Activated CD8-positive, alpha-beta T cell treated with anti-CD3 and anti-CD28 coated beads, Interleukin-2, amount 10 ng/mL, durations not matched to agents 7 days and 5 days (primary cell): ENCODE measurements at places on chromosomes 7 and 10.

- H3K4me1 ChIP-seq = peaks cover 64% of the 10 kb centered on the region
- peaks cover 11% of the 10 kb centered on the region for H3K36me3 ChIP-seq
- peak overlapping the region; percentile 84 for H3K4me3 ChIP-seq
- H3K27ac ChIP-seq = peak overlapping the region; percentile 80
These were observed 1.8 kb downstream of the INPP5A start for GRCh38 chr10:132539431-132539839.

DNA sequence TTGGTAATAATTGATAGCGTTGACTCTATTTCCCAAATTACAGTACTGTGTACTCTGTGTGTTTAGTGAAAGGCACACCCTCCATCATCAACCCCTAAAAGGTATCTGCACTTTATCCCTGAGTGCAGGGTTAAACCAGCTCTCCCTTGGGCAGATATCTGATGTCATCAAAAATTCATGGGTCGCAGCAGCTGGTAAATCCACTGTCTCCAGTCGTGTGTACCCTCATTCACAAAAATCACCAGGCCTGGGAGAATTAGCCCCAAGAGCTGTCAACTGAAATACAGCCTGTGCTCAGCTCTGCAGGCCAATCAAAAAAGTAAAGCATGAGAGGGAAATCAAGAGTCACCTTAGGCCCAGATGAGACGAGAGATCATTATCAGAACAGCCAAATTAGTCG is 103.7 kb downstream of the HIP1 start:
- no peak overlapping the region for H3K4me3 ChIP-seq
- H3K27ac ChIP-seq = no peak overlapping the region
- H3K27me3 ChIP-seq = peaks cover 28% of the 10 kb centered on the region
- H3K36me3 ChIP-seq = no peaks in the 10 kb centered on the region
- peaks cover 11% of the 10 kb centered on the region for H3K4me1 ChIP-seq
- DNase-seq = no peak

GRCh38 chr7:10740805-10741204 is 232.9 kb upstream of the PHF14 start:
- H3K36me3 ChIP-seq = no peaks in the 10 kb centered on the region
- no peak overlapping the region for H3K27ac ChIP-seq
- no peak overlapping the region for H3K4me3 ChIP-seq
- DNase-seq = no peak

DNA sequence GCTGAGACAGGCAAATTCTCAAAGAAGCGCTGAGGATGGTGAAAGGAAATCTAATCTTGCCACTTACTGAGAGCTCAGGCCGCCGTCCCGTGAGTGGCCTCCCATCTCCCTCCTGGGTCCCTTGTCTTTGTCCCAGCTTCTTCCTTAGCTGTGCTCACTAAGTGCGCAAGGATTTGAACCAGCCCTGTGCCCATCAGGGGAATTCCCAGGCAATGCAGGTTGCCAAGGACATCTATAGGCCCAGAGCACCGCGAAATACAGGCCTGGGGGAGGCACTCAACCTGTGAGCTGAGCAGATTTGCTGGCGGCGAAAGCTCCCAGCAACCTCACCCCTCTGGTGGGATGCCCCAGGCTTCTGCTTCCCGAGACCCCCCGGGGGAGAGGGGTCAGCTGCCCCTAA is 64.8 kb downstream of the OAT start:
- DNase-seq = no peak
- H3K36me3 ChIP-seq = no peaks in the 10 kb centered on the region

DNA sequence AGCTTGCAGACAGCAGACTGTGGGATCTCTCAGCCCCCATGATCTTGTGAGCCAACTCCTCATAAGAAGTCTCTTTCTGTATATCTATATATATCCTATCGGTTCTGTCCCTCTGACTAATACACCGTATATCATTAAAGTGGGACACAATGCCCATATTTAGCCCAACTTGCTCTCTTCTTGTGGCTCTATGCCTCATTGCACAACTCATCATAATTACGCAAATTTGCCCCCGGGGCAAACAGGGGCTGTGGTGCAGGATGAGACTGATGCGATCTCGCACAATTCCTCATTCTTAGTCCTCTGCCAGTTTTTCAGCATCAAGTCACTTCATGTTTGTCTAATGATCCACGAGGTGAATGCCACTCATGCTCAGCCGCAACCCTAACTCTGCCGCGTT is 183.2 kb downstream of the PRPF18 start:
- H3K27me3 ChIP-seq = peaks cover 16% of the 10 kb centered on the region
- H3K27ac ChIP-seq = no peak overlapping the region
- no peak overlapping the region for H3K4me3 ChIP-seq
- DNase-seq = no peak

DNA sequence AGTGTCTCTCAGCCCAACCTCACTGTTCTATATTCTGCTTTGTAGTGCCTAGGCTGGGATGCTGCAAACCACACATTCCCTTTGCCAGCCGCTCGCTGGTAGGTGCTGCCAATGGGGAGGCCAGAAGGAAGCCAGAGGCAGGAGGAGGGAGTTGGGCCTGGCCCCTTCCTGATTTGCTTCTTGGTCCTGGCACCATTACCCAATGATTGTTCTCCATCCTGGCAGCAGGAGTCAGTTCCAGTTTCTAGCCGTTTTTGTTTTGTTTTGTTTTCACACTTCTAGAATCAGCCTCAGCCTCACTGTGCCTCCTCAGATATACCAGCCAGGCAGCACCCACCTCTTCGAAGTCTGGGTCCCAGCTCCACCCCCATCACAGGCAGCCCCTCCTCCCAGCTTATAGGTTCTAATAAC is 27.4 kb upstream of the LOXL4 start:
- no peak for DNase-seq
- H3K4me1 ChIP-seq = no peaks in the 10 kb centered on the region
- no peak overlapping the region for H3K4me3 ChIP-seq

GRCh38 chr10:76302481-76302880 is 871.1 kb downstream of the LRMDA start:
- H3K36me3 ChIP-seq = no peaks in the 10 kb centered on the region
- no peak for DNase-seq
- H3K27ac ChIP-seq = no peak overlapping the region
- H3K4me1 ChIP-seq = no peaks in the 10 kb centered on the region
- no peaks in the 10 kb centered on the region for H3K27me3 ChIP-seq

DNA sequence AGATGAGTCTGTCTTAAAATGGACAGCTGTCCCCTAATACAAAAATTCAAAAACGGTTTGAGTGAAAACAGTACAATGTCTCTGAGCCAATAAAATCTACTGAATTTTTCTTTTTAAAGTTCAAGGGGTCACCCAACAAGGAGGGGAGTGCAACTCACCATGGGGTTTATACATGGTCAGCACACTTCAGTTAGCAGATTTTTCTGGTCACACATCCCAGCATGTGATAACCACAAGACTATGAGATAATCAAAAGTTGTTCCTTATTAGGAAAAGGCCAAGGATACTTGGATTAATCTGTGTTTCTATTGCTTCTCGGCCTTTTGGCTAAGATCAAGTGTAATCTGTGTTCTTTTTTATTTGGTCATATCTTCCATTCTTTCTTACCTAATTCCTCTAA is 31.6 kb downstream of the ABCB5 start:
- H3K36me3 ChIP-seq = no peaks in the 10 kb centered on the region
- H3K27me3 ChIP-seq = no peaks in the 10 kb centered on the region
- no peak overlapping the region for H3K4me3 ChIP-seq
- no peak overlapping the region for H3K27ac ChIP-seq

- H3K27ac ChIP-seq = no peak overlapping the region
- H3K36me3 ChIP-seq = peaks cover 39% of the 10 kb centered on the region
- no peaks in the 10 kb centered on the region for H3K27me3 ChIP-seq
- no peaks in the 10 kb centered on the region for H3K4me1 ChIP-seq
- DNase-seq = no peak
These were observed 46.4 kb upstream of the ZNF746 start for GRCh38 chr7:149544028-149544427.
